Stimulated activated naive B cell treated with anti-CD40 and anti-IgM and Interleukin-4, amounts not matched to agents 10 μg/mL and 1 μg/mL and 100 μg/mL, for 72 hours (primary cell): ENCODE measurements at places on chromosomes 12 and 14.

GRCh38 chr14:75306927-75307699 is 28.5 kb downstream of the FOS start:
- no peak for DNase-seq

DNA sequence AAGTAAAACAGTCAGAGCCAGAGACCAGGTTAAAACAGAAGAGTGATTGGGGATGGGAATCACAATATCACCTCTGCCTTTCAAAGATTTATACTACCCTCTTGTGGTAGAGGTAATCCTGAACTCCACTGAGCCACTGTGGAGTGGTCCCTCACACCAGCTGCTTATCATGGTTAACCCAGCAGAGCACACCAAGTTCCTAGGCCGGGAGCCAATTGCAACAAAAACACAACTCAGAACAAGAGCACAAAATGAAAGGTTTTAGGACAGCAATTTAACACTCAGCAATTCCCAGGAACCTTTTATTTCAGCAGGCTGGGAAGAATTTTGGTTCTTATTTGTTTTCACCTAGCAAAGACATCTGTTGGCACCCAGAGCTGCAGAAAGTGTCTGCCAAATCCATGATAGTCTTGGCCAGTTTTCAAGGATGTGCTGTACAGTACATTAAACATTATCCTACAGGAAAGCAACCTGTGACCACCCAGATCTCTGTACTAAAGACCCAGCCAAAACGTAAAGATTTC is 220.5 kb upstream of the ATXN7L3B start:
- no peak for DNase-seq

- DNase-seq: no peak
Observed at GRCh38 chr12:55703288-55703687, 4.4 kb downstream of the ITGA7 start.

GRCh38 chr14:69667938-69668335 is 56.5 kb downstream of the SUSD6 start:
- DNase-seq: no peak

DNA sequence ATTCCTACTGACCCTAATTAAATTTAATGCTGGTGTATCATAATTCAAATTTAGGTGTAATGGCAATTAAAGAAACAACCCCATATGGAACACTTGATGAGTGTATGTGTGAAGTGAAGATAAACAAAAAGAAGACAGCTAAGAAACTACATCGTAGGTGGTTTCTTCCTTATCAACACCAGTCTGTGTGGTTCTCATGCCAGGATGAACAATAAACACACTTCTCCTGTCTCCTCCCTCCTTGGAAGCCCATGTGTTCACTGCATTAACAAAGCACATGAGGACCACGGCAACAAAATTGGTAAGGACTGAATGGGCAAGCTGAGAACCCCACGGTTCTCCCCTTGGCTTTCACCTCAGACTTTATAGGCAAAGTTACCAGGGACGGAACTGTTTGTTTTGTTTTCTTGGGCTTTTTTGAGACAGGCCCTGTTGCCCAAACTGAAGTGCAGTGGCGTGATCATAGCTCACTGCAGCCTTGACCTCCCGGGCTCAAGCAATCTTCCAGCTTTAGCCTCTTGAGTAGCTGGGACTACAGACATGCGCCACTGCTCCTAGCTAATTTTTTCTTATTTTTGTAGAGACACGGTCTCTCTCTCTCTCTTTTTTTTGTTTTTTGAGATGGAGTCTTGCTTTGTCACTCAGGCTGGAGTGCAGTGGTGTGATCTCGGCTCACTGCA is 71.0 kb downstream of the TRAFD1 start:
- DNase-seq: no peak
